ENCODE measurements at places on chromosomes 3 and 15.
A peak's percentile ranks its signal among the peaks of the same experiment; 100 is the strongest.

GRCh38 chr3:161449785-161450184 lies 46.8 kb upstream of the OTOL1 start:
- no peak for DNase-seq

DNA sequence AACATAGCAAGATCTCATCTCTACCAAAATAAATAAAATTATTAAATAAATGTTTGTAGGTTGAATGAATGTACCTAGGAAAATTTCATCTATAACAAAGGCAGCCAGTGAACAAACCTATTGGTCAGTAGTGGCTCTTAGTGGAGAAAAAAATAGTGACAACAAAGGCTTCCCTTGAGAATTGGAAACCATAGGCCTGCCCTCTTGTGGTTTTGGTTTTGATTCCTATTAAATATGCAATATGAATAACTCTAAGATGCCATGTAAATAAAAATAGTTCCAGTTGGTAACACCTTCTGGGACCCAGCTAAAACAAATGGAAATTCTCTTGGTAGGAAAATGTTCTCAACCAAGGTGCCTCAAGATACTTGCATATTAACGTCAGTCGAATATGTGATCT lies 145.7 kb upstream of the BFSP2 start:
- DNase-seq = no peak

DNA sequence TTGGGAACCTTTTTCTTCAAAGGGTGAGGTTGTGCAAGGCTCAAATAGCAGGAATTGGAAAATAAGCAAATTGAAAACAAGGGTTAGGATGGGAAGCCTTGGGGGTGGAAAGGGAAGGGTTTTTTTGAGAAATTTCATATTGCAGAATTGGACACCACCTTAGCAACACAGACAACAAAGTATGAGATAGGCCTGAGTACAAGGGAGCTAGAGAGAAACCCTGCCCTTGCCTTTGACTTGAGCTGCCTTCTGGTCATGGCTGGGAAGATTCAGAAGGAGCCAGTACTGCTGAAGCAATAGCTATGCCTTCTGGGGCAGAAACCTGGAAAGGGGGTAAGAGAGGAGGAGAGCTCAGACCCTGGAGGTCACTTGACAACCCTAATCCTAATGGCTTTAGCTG lies 445.6 kb downstream of the ERC2 start:
- DNase-seq = no peak

GRCh38 chr15:67911727-67912126 lies 71.9 kb upstream of the RNU6-1 start:
- no peak for DNase-seq

DNA sequence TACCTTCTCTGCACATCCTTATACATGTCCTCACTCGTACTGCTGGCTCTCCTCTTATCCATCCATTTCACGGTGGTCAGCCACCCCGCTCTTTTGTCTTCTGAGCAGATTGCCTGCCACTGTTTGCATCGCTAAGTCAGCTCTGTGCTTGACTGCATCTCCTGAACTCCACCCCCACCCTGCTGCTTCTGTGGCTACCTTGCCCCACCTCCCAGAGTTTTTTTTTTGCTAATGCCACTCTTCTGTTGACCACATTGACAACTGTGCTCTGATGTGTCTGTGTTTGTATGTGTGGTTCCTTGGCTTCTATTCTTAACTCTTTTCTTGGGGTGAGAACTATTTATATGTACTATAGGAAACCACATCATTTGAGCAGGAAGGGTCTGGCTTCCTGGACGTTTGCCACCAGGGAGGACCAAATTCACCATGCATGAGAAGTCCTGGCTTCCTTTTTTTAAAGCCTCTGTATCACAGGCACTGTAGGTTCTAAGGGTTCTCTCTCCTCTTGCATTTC lies 12.8 kb upstream of the MTMR10 start:
- peak; percentile 34 for DNase-seq

DNA sequence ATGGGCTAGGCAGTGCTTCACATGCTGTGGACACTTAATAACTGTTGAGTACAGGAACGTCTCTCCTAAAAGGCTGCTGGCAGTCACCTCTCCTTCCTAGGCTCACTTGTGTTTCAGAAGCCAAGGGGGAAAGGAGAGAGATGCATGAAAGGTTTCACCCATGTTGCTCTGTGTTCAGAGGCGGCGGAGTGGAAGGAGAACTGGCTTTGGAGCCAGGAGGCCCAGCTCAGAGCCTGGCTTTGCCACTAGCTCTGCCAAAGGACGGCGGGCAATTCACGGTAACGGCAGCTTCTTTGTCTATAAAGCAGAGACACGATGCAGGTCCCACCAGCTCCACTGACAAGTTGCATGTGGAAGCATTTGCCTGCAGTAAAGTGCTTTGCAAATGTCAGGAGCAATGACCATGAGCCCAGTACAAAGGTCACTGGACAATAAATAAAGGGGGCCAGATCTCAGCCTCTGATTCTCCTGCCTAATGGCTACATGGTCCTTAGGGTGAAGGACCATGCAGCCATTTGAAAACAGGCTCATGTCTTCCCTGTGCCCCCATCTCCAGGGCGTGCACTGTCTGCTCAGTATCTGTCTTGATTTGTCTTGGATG lies 171.7 kb upstream of the TLE3 start:
- no peak for DNase-seq

DNA sequence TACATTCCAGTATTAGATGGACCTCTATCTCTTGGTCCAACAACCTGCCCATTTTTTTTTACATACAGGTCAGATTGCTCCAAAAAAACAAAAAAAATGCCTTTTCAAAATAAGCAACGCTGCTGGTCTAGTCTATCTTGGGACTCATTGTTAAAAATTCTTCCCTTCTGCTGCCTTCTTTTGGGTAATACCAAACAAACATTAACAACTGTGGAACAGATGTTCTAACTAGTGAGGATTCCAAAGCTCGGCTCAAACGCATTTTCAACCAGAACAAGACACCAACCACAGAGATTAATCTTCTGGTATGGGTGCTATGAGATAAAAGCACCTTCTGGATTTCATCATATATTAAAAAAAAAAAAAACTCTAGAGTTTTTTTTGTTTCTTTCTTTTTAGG lies 24.7 kb downstream of the ARHGAP31 start:
- no peak for DNase-seq

DNA sequence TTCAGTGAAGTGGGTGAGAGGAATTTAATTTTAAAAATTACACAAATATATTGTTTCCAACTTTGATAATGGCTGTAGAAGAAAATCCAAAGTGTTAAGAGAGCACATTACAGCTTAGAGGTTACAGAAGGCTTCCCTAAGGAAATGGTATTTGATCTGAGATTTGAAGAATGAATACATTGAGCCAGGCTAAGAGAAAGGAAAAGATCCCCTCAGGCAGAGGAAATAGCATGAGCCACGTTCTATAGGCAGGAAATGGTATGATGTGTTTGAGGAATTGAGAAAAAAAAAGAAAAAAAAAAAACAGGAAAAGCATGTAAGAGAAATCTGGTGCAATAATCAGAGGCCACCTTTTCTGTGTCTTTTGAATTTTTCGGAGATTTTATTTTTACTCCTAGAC lies 48.6 kb downstream of the UNC13C start:
- DNase-seq = no peak

DNA sequence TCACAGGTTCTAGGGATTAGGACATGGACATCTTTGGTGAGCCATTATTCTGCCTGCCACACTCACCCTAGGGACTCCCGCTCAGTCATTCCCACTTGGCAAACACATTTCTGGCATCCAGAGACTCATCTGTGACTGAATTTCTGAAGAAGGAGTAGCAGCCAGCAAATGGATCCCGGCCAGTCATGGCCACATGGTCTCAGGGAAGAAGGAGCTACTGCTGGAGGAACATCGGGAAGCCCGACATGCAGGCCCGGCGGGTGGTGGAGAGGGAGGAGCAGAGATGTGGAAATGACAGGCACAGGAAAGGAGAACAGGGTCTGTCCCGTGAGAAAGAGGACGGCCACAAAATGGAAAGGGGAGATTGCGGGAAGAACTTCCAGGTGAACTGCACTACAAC lies 65.4 kb downstream of the SEMA5B start:
- no peak for DNase-seq
